ENCODE measurements at places on chromosomes 11 and 22.

DNA sequence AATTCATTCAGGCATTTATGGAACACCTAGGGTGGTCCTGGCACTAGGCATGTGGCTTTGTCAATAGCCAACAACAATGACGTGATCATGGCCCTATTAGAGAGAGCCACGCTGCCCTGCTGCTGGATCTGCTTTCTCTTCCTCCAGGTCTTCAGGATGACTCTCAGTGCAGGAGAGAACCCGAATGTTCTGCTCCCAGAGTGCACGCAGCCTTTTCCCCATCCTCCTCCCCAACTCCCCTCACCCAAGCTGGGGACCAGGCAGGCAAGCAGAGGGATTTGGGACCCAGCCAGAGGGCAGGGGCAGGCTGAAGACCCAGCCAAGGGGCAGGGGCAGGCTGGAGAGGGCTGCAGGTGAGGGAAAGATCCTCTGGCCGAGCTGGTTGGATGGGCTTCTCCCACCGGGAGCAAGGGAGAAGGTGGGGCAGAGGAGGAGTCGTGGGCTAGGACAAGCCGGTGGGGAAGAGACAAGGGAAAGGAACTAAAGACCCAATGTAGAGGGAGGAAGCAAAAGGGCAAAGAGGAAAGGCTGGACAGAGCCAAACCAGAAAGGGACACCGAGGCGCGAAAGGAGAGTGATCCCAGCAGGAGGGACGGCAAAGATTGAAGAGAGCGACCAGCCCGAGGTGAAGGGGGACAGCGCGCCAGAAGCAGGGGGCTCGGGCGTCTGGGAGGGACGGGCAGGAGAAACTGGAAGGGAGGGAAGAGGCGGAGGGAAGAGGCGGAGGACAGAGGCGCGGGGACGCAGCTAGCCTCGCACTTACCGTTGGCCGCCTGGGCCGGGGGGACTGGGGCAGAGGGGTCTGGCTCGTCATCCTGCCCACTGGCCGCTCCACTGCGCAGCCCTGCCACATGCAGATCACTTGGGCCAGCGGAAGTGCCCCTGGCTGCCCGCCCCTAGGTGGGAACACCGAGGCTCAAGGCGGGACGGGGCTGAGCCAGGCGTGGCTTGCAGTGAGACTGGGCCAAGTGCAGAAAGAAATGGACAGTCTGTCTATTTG lies at the start of gene KCTD14:
KCTD14 (minus strand) TSS at position 880 of the 1,000 bp plus-strand sequence; CDS start at position 853, 27 bp downstream.
- DNase-seq: no peak

DNA sequence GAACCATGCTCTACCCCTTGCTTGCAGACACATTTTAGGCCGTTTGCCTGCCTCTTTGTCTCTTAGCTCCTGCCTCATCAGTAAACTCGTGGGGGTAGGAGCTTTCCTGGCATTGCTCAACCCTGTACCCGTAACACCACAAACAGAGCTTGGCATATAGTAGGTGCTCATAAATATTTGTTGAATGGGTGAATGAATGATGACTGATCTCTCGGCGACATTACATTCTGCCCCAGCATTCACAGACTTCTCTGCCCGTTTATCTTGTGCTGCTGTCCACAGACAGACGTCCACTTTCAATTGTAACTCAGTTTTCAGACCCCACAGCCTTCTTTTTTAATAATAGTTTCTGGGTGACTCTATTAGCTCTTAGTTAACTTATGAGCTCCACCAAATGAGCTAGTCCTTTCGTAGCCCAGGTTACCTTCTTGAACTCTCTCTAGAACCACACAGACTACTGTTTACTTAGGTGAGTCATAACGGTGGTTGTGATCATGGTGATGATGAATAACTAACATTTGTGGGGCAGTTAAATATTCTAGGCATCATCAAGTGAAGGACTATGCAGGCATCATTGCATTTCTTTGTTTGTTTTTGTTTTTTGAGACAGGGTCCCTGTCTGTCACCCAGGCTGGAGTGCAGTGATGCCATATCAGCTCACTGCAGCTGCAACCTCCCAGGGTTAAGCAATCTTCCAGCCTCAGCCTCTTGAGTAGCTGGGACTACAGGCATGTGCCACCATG lies 188.4 kb downstream of the ADAMTS15 start:
- no peak for DNase-seq

DNA sequence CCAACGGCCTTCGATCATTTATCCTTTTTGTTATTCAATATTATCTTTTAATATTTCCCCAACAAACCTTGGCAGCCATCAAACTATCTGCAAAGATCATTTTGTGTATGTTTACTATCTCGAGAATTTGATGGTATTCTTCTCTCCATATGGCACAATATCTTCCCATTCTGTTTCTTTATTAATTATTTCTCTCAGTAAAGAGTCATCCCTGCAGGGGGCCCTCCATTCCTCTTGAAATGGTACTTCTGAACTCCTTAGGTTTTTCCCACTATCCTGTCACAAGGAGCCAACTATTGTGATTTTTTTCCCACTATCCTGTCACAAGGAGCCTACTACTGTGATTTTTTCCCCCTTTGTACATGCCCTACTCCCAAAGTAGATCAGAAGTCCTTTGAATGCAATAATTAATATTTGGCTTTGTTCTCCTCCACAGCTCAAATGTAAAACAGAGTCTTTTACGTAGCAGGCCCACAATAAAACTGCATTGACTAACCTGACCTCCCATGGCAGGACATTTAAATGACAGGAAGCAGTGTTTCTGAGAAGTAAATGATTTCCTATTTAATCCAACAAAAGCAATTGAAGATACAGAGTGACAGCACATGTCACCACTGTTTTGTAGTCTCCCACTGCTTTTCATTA lies 43.3 kb downstream of the PDGFD start:
- DNase-seq: no peak

DNA sequence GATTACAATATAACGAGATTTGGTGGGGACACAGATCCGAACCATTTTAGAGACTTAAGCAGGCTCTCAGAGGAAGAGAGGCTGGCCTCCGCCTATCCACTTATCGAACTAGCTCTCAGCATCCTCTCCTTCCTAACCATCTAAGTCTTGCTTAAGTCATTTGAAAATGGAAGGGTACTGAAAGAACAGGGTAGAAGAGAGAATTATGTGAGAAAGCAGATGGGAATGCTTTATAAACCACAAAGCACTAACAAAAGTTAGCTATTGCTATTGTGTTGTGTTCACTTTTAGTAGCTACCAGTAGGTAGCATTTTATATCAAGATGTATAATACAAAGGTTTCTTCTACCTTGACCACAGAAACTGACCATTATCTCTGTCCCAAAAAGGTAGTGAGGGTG lies 153.4 kb upstream of the CADM1 start:
- DNase-seq: no peak

DNA sequence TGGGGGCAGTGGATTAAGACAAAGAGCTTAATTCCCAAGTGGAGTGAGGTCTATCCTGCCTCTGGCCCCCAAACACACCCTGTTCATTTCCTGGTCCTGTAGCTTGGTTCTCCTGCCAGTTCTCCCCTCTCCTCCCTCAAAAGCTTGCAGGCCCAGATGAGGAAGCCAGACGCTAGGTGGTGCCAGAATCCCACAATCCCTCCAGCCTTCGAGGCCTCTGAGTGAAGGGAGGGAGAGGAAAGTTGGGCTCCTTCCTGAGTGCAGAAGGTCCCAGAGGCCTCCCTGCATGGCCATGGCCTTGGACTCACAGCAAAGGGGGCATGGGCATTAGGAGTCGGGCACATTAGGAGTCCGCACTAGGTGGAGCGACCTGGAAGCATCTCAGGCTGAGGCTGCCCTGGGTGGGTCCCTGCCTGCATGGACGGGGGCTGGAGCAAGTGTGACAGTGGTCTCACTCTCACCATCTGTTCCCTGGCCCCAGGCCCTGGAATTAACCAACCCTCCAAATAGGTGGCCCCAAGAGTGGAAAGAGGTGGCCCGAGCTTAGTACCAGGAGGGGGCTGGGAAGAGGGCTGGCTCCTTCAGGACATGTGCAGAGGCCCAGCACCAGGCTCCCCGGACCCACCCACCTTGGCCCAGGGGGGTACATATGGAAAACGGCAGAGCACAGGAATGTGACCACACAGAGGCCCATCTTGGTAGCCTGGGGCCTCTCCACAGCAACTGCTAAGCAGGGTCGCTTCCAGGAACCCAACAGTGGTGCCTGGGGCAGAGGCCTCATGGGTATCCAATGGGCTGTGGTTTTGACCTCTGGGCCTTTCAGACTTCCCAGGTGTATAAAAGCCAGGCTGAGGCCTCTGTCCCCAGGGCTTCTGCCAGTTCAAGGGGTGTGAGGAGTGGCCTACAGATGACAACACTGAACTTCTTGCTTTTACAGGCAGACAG lies 5.2 kb downstream of the FXYD2 start:
- no peak for DNase-seq

DNA sequence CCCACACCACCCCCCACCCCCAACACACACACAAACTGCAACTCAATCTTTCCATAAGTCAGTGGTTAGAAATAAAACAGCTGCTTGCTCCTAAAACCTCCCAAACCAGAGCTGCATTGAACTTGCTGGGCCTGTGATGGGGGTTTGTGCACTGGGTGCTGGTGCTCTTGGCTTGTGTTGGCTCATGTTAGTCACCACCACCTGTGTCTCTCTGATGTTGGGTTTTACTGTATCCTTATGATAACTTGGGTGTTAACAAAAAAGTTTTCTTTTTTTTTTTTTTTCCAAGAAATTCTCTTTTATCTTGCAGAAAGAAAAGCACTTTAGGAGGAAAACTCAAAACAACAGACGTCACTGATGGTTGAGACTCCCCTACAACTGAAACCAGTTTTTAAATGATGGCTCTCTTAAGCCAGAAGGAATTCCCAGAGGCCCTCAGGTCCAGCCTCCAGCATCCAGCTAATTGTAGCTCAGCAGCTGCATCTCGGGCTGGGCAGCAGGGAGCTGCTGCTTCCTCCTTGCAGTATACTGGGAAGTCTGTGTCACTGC lies 79.9 kb upstream of the DRD2 start:
- no peak for DNase-seq

GRCh38 chr11:33700502-33701271 lies at the start of gene C11orf91:
TSS of gene C11orf91 (minus strand) at chr11:33700826. CDS start at chr11:33700740, 86 bp downstream.
- DNase-seq: peak; percentile 89

DNA sequence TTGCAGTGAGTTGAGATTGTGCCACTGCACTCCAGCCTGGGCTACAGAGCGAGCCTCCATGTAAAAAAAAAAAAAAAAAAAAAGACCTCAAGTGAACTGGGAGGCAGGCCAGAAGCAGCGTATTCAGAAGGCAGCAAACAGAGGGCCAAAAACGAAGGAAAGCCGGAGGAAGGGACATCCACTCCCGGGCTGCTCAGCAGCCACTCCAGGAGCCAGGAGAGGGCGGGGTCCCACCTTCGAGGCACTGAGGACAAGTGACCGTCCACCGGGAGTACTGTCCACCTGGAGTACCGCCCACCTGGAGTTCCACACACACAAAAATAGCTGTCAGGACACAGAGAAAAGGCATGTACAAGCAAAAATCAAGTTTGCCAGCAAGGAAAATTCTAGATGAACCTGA lies 5.5 kb downstream of the TOLLIP start:
- no peak for DNase-seq

GRCh38 chr11:6646576-6646917 lies 9.1 kb downstream of the DCHS1 start:
- no peak for DNase-seq

GRCh38 chr11:10181811-10182210 lies 112.2 kb downstream of the SBF2 start:
- DNase-seq: no peak

- DNase-seq: no peak
These were observed 80.6 kb upstream of the SYT13 start for GRCh38 chr11:45366619-45367190.

DNA sequence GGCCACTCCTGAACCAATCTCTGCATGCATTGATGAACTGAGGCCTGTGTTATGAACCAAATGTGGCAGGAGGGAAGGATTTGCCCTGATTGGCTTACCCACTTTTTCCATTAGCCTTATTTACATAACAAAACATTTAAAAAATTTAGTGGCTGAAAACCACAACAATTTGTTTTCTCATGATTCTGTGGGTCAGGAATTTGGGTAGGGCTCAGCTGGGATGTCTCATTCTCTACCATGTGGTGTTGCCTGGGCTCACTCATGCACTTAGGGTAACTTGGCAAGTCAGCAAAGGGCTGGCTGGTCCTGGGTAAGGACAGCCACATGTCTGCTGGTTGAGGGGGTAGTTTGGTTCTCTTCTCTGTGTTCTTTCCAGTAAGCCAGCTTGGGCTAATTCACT lies 35.1 kb upstream of the CYP2R1 start:
- no peak for DNase-seq

- no peak for DNase-seq
These were observed 839.2 kb downstream of the TBC1D22A start for GRCh38 chr22:47601666-47602065.

- DNase-seq: no peak
These were observed 359.5 kb downstream of the TMEM135 start for GRCh38 chr11:87397011-87397865.

DNA sequence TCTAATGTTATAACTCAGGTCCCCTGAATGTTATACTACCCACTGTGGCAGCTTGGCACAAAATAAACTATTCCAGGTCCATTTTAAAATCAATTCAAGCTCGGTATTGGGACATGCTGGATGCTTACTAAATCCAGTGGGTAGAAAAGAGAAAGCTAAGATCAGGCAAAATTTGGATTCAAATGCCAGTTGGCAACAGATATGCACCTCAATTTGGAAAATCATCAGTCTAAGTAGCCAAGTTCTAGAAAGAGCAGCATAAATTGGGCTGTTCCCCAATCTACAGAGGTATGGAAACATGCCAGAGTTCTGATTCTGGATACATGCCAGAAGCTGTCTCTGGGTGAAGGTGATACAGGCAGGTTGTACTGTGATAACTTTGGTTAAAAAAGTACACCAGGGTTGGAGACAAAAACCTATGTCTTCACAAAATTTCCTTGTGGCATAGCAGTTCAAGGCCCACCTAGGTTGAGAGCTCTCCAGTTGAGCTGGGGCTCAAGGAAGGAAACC lies 427.8 kb downstream of the LRRC4C start:
- DNase-seq: no peak

GRCh38 chr11:96817482-96818399 lies 427.9 kb downstream of the JRKL start:
- DNase-seq: no peak

GRCh38 chr11:86790195-86790725 lies 10.1 kb upstream of the PRSS23 start:
- no peak for DNase-seq

DNA sequence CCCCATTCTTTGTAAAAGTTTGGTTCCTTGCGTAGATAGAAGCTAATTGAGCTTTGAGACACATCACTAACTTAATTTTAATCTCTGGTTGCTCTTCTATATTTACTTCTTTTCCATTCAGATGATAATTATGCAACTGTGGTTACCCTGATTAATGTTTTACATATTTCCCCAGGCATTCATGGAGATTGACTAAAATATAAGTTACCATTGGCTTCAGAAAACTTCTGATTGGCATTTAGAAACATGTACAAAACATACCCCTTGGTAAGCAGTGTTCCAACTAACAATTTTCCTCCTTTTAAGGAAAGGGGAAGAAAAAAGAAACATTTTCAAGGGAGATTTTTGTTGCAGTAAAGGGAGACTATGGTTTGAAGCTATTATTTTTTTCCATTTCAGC lies 43.9 kb downstream of the FAT3 start:
- no peak for DNase-seq

GRCh38 chr11:88604260-88604659 lies 266.7 kb upstream of the CTSC start:
- DNase-seq: no peak

GRCh38 chr11:350723-351255 lies 18.5 kb upstream of the B4GALNT4 start:
- no peak for DNase-seq

Measured in activated gamma-delta T cell treated with Interleukin-2 at 50 U/mL for 16 hours (primary cell).